ENCODE measurements at places on chromosomes 7 and 10. TPM values are rescaled to one million over a fixed set of nuclear protein-coding genes. Genes with fewer than 3 reads are reported as not detected.
A peak's percentile ranks its signal among the peaks of the same experiment; 100 is the strongest.

- no peak for DNase-seq
Measured at GRCh38 chr10:103951183-103951582, 15.8 kb upstream of the SLK start.

DNA sequence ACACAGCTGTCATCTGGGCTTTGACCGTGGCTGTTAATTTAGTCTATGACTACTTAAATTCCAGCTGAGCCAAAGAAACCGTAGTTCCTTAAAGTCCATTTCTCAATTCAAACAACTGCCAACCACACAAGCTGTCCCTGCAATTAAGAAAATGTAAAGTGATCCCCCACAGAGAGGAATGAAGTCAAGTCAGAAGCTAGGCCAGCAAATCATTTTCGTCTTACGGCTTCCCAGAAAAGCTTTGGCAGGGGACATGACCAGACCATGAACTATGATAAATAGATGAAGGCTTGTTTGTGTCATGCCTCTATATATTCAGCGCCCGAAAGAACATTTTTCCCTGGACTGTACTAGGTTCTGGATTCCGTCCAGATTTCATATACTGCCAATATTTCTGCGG is 54.6 kb downstream of the HACD1 start:
- no peak for DNase-seq

DNA sequence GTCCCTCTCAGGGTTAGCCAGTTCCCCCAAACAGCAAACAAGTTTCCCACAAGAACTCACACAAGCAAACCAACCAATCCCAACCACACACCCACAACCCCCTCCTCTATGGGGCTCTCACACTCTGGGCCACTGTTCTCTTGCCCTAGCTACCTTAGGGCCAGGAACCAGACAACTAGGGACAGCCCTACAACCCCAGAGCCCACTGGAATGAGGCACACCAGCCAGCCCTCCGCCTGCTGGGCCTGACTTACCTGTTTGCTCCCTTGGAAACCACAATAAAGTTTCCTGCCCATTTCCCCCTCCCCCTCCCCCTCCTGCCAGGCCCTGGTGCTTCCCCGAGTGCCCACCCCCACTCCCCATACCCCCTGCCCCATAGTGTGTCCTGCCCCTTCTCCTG is 132.6 kb downstream of the WDR11 start:
- no peak for DNase-seq

- DNase-seq = no peak
Measured at GRCh38 chr7:158383665-158384064, 204.0 kb downstream of the PTPRN2 start.

DNA sequence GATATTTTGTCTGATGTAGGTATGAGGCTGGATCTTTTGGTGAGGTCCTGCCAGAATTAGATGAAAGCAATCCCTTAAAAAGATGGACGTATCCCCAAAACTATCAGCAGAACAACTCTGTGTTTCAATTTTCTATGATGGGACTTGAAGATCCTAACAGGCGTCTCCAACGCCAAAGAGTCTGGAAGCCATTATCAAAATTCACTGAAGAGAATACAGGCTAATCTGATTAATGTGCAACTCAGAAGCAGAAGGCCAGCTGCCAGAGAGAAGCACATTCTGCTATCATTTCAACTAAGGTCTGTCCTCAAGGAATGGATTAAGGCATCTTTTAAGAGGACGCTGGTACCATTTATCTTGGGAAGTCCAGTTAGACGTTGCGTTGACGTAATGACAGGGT is 119.7 kb downstream of the FGFR2 start:
- DNase-seq = no peak

GRCh38 chr10:113252650-113253618 is 299.9 kb upstream of the HABP2 start:
- no peak for DNase-seq

- DNase-seq = peak; percentile 10
Measured at GRCh38 chr10:69045441-69046300, 42.2 kb upstream of the SRGN start.

DNA sequence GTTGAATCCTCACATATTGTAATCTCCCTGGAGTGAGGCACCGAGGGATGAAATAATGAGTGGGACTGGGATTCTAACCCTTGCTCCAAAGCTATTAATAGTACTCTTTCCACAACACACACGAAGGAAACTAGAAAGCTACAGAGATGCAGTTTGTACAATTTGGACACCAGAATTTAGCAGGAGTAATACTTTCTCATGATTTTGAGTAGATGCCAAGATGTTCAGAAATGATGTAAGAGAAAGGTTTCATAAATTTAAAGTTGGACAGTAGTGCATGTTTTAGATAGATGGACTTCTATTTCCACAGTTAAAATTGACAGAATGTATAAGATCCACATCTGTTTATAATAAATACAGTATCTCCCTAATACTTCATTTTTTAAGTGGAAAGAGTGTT is 46.5 kb downstream of the PRR15 start:
- no peak for DNase-seq

DNA sequence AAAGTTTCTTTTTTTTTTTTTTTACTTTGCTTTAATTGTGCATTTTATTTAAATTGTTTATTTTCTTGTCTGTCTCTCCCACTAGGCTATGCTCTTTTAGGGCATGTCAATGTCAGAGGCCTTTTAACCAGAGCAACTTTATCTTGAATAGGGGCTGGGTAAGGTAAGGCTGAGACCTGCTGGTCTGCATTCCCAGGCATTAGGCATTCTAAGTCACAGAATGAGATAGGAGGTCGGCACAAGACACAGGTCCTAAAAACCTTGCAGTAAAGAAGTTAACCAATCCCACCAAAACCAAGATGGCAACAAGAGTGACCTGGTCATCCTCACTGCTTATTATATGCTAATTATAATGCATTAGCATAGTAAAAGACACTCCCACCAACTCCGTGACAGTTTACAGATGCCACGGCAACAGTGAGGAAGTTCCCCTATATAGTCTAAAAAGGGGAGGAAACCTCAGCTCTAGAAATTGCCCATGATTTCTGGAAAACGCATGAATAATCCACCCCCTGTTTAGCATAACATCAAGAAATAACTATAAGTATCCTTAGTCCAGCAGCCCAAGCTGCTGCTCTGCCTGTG is 47.0 kb upstream of the FRMD4A start:
- no peak for DNase-seq

- DNase-seq = no peak
Measured at GRCh38 chr7:17103170-17103569, 195.3 kb upstream of the AHR start.

GRCh38 chr7:68313806-68314205 is 1284.5 kb upstream of the AUTS2 start:
- no peak for DNase-seq

GRCh38 chr7:3141326-3141725 is 97.7 kb upstream of the CARD11 start:
- DNase-seq = no peak

GRCh38 chr10:83991986-83992753 is 147.1 kb upstream of the GHITM start:
- no peak for DNase-seq

DNA sequence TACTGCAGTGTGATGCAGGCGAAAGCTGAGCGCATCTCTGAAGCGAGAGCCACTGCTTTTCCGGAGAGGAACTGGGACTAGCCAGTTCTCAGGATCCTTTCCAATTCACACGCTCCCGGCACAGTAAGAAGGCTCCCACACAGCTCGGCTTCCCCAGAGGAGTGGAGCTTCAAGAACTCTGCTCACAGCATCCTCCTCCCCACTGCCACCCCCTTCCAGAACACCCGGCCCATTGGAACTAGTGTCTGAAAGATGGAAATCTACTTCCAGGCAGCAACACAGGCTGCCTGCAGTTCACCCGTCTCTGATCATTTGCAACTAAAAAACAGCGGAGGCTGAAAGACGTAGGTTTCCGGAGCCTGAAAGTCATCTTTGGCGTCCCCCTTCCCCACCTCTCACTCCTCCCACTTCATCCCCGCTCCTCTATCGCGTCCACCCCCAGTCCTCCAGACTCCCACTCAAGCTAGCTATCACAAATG is at the start of gene DGKB:
Gene DGKB, minus strand, starts transcription at position 163 of the 479 bp plus-strand sequence.
- no peak for DNase-seq

- DNase-seq = no peak
Measured at GRCh38 chr10:33026422-33026821, 68.4 kb upstream of the ITGB1 start.

- no peak for DNase-seq
Measured at GRCh38 chr7:25628446-25628845, 400.2 kb upstream of the NPVF start.

- no peak for DNase-seq
Measured at GRCh38 chr7:143418681-143419458, 10.2 kb upstream of the EPHA1 start.

DNA sequence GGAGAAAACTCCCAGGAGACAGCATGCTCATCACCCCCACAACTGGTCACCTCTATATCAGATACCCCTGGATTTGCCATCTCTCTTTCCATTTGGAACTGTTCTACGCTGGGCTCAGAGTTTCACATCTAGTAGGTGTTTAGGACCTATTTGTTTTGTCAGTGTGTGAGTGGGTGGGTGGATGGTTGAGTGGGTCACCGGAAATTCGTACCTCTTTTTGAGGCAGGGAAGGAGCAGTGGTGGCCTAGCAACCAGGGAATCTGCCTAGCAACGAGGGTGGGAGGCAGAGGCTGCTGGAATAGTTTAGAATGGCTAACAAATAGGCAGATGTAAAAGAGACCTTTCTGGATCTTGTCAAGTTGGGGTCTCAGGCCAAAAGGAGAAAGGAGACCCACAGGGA is 23.2 kb upstream of the SLF2 start:
- no peak for DNase-seq

DNA sequence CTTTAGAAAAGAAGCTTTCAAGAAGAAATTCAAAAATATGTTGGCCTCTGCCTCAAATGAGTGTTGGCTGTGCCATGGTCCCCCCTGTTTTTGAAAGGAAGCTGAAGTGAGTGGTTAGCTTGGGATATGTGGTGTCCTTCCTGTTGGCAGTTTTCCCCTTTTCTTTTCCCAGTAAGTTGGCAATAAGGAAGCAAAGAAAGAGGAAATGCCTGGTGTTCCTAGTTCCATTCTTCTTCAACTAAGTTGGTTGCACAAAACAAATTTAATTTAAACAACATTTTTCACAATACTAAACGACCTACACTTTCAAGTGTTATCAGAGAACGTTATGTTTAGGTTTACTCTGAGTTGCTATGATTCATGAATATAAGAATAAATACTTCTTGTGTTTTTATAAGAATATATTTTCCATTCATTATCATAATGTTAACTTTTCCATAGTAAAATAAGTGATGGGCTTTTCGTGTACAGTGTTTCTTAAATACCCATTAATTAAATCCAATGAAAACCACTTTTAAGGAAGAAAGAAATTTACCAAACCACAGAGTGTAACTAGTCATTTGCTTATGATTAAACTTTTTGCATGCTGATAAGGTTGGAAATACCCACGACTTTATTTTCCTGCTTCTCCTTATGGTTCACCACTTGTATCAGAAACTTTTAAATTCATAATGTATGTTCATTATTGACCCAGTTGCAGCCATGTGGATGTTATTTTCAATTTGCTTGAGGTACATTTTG is 7.7 kb downstream of the HDAC9 start:
- DNase-seq = no peak

DNA sequence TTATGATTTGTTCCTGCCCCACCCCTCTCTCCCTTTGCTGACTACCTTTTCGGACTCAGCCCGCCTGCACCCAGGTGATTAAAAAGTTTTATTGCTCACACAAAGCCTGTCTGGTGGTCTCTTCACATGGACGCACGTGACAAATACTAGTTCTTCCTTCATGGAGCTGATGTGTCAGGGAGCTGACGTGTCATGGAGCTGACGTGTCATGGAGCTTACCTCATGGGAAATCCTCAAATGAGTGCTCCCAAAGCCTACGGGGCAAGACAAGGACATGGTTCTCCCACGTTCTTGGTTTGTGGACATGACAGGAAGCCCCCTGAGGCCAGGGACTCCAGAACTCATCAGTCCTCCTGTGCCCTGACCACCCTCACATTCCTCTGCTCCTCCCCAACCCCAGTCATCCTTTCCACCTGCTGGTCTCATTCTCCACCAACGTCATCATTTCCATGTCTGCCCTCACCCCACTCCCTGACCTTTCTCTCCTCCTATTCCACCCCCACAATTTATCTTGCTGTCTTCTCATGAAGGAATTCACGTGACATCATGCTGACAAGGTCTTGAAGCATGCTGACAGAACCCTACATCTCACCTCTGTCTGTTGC is 261.3 kb downstream of the TCERG1L start:
- no peak for DNase-seq

- DNase-seq = no peak
Measured at GRCh38 chr10:103635580-103635979, 142.1 kb downstream of the NEURL1 start.

GRCh38 chr10:70956029-70956759 is 67.8 kb upstream of the PCBD1 start:
- DNase-seq = no peak

GRCh38 chr7:132471515-132471914 is 104.8 kb downstream of the PLXNA4 start:
- no peak for DNase-seq

DNA sequence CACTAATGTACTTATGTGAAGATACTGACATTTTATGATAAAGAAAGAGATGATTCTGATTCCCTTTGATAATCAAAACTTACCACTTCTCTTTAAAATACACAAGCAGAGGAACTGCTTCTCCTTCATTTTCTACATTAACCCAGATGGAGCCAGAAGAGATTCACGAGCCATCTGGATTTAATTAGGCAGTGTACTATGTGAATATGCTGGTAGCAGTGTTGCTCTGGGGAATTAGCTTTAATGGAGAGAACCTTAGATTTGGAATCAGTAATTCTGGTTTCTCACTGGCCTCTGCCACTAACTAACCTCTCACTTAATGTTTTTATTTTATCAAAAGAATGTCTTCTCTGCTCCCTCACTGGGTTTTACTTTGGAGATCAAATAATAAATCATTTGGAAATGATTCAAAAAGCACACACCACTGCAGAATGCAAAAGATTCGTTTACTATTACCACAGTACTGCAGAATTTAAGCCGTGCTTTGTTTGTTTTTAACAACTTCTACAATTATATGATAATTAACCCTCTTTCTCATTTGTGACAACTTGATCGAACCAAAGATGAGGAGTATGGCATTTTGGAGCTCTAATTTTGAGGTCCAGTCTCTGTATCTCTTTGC is 77.5 kb upstream of the PHYHIPL start:
- no peak for DNase-seq

- DNase-seq = no peak
Measured at GRCh38 chr10:49654036-49654693, 25.3 kb upstream of the C10orf53 start.

The C7orf57 gene
- total RNA-seq = not detected

The EGR2 gene
- 3.2 TPM for total RNA-seq

The TFAM gene
- total RNA-seq = 43.7 TPM

The SHTN1 gene
- 0.85 TPM for total RNA-seq

The TET1 gene
- total RNA-seq = 1.5 TPM

The C10orf62 gene
- total RNA-seq = not detected

The UNCX gene
- total RNA-seq = not detected

The SLC16A9 gene
- total RNA-seq = not detected

The AGK gene
- total RNA-seq = 20.5 TPM

The INMT gene
- total RNA-seq = 0.69 TPM

The PHYH gene
- 8.5 TPM for total RNA-seq
